ENCODE measurements at places on chromosomes 7 and 10.

- DNase-seq = no peak
Observed at GRCh38 chr7:90708841-90709317, 112.8 kb downstream of the CDK14 start.

GRCh38 chr10:103921248-103921647, 3.3 kb upstream of the STN1 start:
- DNase-seq = no peak

GRCh38 chr10:5775685-5776084, 37.5 kb downstream of the GDI2 start:
- peak; percentile 38 for DNase-seq

DNA sequence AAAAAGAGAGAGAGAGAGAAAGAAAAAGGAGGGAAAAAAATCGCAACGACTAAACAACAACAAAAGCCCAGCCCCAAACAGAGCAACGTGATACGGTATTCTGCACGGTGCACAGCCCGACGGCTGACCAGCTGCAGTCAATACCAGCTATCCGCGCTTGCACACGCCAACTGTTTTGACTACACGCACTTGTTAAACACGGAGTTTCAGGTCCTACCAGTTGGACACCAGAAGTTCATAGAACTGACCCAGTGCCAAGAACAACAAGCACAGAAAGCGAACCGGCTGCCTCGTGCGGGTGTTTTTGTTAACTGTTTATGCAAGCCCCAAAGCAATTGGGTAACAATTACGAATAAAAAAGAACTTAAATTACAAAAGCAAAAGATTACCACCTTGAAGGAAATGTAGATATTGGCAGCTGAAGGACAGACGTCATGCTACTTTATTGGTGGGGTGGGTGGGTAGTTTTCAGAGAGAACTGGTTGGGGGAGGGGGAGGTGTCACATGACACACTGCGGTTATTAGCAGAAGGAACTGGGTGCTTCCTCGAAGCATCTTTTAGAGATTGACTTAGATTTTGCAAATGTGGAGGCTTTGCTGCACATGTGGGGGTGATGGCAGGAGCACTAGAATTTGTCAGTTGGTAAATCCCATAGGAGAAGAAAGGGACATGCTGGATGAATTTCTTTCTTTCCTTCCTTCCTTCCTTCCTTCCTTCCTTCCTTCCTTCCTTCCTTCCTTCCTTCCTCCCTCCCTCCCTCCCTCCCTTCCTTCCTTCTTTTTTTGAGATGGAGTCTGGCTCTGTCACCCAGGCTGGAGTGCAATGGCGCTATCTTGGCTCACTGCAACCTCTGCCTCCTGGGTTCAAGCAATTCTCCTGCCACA, 110.6 kb upstream of the EFCAB10 start:
- DNase-seq = peak; percentile 50

- DNase-seq = no peak
Observed at GRCh38 chr7:28682801-28683200, 270.5 kb downstream of the CREB5 start.
